ENCODE measurements at places on chromosomes 6 and 20. TPM values are rescaled to one million over a fixed set of nuclear protein-coding genes. Genes with fewer than 3 reads are reported as not detected.

GPR6 gene
- total RNA-seq: not detected

FHL5 gene
- total RNA-seq: not detected

TBX18 gene
- total RNA-seq: not detected

WFDC5 gene
- total RNA-seq: not detected

CBLN4 gene
- total RNA-seq: not detected

RNF39 gene
- not detected for total RNA-seq

GLP1R gene
- total RNA-seq: not detected

POU5F1 gene
- not detected for total RNA-seq

SLC22A7 gene
- not detected for total RNA-seq

RIPPLY2 gene
- total RNA-seq: not detected

NRSN1 gene
- total RNA-seq: not detected

C4A gene
- total RNA-seq: 2.3 TPM

HLA-DRB1 gene
- total RNA-seq: 189 TPM

SLC22A1 gene
- total RNA-seq: 1.6 TPM

CRNKL1 gene
- total RNA-seq: 25.0 TPM

LY6G5B gene
- total RNA-seq: 25.0 TPM

TAAR9 gene
- not detected for total RNA-seq

OOEP gene
- total RNA-seq: 1.1 TPM

BPIFB2 gene
- total RNA-seq: not detected

LAMA5 gene
- 0.99 TPM for total RNA-seq

CNR1 gene
- total RNA-seq: not detected

TLDC2 gene
- total RNA-seq: not detected

FILIP1 gene
- total RNA-seq: not detected

RSPO3 gene
- total RNA-seq: not detected

PTPRK gene
- total RNA-seq: 2.6 TPM

APCDD1L gene
- total RNA-seq: not detected

C6orf15 gene
- not detected for total RNA-seq

PNLDC1 gene
- 1.4 TPM for total RNA-seq
